ENCODE measurements at places on chromosomes 2 and 18.
A peak's percentile ranks its signal among the peaks of the same experiment; 100 is the strongest.

DNA sequence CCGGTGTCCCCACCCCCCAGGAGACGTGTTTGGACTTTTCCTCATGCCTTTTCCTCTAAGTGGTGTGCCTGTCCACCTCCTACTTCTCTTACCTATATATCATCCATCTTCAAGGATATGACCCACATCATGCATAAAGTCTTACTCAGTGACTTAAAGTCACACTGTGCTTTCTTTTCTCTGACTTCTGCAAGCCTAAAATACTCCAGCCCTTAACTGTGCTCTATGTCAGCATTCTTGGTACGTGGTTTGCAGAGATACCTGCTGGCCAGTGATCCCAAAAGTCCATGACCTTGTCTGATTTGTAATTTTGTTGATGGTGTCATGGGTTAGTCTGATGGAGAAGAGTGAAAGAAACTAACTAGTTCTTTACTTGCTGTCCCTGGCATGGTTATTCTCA is 393.6 kb upstream of the NRP2 start:
- no peak for ATAC-seq

- no peak for ATAC-seq
These were observed 34.9 kb downstream of the PLCL1 start for GRCh38 chr2:197839327-197839726.

- ATAC-seq: no peak
These were observed 2.0 kb downstream of the PAIP2B start for GRCh38 chr2:71224935-71225334.

GRCh38 chr2:26245810-26246209 is 1.1 kb downstream of the HADHB start:
- ATAC-seq: peak; percentile 39

DNA sequence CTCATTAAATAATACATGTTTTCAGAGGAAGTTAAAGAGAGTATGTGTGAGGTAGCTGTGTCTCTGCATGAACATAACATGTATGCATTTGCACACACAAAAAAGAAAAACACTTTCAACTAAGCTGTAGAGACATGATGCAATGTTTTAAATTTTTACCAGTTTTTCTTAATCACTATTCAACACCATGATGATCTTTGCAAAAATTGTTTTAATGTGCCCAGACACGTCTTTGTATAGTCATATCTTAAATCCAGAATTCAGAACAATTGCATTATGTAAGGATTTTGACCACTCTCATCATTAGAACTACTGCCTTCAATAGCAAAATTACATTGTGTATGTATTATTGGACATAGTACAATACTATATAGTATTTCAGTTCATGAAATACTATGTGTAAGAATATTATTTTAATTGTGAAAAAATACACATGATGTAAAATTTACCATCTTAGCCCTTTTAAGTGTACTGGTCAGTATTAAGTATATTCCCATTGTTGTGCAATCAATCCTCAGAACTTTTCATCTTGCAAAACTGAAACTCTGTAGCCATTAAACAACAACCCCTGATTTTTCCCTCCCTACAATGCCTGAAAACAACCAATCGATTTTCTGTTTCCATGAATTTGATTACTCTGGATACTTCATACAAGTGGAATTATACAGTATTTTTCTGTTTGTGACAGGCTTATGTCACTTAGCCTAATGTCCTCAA is 104.5 kb upstream of the ACVR2A start:
- no peak for ATAC-seq

DNA sequence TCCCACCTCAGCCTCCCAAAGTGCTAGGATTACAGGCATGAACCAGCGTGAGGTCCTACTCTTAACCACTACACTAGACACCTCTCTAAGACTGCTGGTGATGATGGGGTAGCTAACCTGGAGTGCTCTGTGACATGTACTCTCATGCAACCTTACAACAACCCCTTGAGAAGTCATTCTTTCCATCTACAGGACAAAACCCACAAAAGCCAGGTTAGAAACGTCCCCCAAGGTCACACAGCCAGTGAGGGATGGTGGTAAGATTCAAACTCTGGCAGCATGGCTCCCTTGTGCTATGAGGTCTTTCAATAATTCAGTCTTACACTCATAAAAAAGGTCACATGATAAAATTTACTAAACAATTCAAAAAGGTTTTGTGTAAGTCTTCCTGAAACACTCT is 94.8 kb upstream of the SERTAD2 start:
- no peak for ATAC-seq

- ATAC-seq: no peak
These were observed 501.5 kb downstream of the ERBB4 start for GRCh38 chr2:212037062-212037461.

DNA sequence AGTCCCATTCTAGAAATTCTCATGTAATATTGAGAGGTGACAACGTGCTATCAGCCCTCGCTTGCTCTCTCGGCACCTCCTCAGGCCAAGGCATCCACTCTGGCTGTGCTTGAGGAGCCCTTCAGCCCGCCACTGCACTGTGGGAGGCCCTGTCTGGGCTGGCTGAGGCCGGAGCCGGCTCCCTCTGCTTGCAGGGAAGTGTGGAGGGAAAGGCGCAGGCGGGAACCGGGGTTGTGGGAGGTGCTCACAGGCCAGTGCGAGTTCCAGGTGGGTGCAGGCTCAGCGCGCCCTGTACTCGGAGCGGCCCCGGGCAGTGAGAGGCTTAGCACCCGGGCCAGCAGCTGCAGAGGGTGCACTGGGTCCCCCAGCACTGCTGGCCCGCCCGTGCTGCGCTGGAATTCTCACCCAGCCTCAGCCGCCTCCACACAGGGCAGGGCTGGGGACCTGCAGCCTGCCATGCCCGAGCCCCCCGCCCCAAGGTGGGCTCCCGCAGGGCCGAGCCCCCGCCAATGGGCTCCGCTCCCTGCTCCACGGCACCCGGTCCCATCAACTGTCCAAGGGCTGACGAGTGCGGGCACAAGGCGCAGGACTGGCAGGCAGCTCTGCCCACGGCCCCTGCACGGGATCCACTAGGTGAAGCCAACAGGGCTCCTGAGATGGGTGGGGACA is 1680.6 kb upstream of the LRRTM1 start:
- no peak for ATAC-seq

DNA sequence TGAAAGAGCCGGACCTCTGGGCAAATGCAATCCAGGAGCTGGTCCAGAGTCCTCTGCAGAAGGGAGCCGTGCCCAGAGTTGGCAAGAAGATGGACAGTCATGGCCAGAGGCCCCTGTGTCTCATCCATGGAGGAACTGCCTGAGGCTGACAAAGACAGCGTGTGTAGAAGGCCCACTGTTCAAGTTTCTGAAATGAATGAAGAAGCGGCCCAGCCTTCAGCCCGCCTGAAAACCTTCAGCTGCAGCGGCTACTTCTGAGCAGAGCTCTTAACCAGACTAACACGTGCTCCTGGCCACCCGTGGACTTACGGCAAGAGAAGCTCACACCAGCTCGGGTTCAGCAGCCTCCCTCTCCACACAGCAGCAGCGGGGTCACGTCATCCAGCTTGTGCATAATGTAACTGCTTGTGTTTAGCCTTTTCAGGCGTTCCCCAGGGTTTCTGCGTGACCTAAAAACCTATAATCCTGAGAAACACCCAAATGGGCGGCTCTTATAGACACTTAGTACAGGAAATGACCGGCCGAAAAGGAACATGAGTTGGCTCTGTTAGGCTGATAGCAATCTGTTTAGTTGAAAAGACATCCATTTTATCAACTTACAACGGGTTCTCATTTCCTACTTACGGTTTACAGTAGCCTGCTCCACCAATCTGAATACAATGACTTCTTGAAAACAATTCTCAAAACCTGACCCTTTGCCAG is at the start of gene FAM124B:
Gene FAM124B (minus strand): TSS at position 467 of the 702 bp plus-strand sequence. CDS start 339 bp downstream, at position 128.
- ATAC-seq: peak; percentile 81

GRCh38 chr2:109435901-109436598 is 177.7 kb downstream of the SEPTIN10 start:
- no peak for ATAC-seq

DNA sequence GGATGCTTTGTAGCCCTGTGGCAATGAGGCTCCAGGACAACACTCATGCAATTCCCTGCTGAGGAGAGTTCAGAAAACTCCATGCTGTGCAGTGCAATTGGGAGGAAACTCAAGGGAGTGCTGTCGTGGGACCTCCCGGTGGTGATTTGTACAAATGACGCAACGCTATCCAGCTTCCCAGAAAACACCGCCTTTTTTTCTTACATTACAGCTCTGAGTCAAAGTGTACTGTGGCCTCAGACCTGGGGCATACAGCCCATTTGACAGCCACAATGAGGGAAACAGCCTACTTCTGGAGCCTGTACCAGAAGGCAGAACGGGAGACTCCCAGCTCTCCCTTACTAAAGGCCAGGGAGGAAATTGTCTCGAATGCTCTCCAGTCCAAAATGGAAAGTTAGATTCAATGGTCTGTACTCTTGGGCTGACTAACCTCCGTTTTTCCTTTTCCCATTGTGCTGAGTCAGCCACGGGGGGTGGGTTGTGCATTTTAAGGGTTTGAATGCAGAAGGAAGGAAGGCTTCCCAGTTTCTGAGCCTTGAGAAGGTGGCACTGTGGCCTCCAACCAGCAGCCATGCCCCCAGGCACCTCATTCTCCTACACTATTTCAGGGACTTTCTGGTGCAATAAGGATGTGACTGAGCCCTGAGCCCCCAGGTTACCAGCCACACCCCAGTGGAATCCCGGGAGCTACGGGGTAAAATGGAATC is 16.4 kb upstream of the CYP1B1 start:
- ATAC-seq: no peak

- ATAC-seq: no peak
These were observed 588.4 kb downstream of the SLC4A3 start for GRCh38 chr2:220215785-220216184.

Data from activated CD4-positive, CD25-positive, alpha-beta regulatory T cell treated with anti-CD3 and anti-CD28 coated beads, Interleukin-2, amount 50 U/mL, for 24 hours (primary cell).